Activated CD8-positive, alpha-beta memory T cell treated with anti-CD3 and anti-CD28 coated beads, Interleukin-2, amount 10 ng/mL, durations not matched to agents 7 days and 5 days (primary cell): ENCODE measurements at places on chromosomes 1 and 21. TPM values are rescaled to one million over a fixed set of nuclear protein-coding genes. Genes with fewer than 3 reads are reported as not detected.

The VWA5B1 gene
- total RNA-seq: not detected

GRCh38 chr21:34989337-34990151 is 59.6 kb downstream of the RUNX1 start:
- peak; percentile 76 for DNase-seq

The BEST4 gene
- total RNA-seq: 0.73 TPM

The TEDDM1 gene
- not detected for total RNA-seq

DNA sequence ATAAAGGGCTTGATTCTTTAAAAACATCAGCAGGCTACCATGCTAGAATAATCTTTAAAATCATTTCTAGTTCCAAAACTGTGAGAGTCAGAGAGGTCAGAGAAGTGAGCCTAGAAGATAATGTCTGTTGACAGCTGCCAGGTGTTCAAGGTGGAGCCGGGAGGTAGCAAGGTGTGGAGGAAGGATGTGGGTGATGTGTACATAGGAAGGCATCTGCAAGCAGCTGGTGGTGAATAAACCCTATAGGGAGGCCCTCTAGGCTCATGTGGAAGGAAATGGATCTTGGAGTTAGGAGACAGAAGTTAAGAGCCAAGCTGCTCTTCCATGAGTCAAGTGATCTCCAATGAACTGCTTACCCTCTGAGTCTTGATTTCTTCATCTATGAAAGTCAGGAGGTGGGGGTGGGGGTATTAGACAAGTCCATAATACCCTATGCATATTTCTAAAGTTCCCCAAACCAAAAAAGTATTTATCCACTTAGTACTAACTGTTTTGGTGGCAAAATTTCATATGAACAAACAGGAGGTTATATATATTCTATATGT is 266.3 kb downstream of the RHOU start:
- DNase-seq: no peak

- peak; percentile 26 for DNase-seq
Measured at GRCh38 chr21:46159841-46160656, 4.7 kb upstream of the FTCD start.

DNA sequence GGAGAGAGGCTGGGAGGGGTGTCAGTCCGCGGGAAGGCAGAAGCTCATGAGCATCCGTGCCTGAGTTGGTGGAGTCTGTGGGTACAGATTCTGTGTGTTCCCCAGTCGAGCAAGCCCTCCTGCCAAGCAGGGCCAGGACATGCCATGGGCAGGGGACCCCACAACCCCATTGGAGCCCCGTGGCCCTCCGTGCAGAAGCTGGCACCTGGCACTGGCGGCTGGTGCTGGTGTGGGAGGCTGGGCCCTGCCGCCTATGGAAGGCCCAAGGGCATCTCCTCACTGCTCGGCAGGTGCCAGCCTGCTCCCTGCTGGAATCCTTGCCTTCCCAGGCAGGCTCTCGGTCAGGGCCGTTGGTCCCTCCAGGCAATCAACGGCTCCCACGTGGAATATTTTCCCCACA is 73.7 kb downstream of the UBE2T start:
- no peak for DNase-seq

DNA sequence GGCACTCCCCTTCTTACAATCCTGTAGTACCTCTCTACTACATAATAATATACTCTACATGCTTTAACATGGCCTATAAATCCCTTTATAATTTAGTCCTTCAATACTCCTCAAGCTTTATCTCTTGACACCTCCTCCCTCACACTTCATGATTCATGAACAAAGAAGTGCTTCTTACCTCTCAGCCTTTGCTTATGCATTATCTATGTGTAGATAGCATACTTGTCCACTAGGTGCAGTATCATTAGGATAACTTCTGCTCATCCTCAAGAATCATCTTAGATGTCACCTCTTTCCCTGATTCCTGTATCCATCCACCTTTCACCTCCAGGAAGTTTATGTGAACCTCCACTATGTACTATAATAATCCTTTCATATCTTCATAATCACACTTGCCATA is 74.4 kb downstream of the COL24A1 start:
- no peak for DNase-seq

GRCh38 chr1:170675865-170676264 is 11.9 kb downstream of the PRRX1 start:
- DNase-seq: no peak

DNA sequence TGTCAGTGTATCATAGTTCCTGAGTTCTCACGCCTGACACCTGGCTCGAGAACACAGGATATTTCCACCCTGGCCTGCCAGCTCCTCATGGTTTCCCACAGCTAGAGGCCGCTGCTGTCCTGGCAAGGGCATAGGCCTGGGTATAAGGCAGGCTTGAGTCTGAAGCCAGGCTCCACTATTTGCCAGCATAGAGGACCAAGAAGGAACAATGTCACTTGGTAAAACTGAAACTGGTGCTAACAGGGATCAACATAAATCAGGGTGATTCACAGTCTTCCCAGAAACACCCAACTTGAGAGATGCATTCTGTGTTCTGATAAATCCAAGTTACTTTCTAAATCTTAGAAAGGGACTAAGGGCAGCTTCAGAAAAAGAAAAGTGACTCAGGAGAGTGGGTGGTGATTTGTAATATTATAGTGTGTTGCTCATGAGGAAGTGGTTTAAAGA is 6.9 kb upstream of the S100A2 start:
- peak; percentile 73 for DNase-seq

The GJC2 gene
- 1.8 TPM for total RNA-seq

The UBXN10 gene
- 1.1 TPM for total RNA-seq

DNA sequence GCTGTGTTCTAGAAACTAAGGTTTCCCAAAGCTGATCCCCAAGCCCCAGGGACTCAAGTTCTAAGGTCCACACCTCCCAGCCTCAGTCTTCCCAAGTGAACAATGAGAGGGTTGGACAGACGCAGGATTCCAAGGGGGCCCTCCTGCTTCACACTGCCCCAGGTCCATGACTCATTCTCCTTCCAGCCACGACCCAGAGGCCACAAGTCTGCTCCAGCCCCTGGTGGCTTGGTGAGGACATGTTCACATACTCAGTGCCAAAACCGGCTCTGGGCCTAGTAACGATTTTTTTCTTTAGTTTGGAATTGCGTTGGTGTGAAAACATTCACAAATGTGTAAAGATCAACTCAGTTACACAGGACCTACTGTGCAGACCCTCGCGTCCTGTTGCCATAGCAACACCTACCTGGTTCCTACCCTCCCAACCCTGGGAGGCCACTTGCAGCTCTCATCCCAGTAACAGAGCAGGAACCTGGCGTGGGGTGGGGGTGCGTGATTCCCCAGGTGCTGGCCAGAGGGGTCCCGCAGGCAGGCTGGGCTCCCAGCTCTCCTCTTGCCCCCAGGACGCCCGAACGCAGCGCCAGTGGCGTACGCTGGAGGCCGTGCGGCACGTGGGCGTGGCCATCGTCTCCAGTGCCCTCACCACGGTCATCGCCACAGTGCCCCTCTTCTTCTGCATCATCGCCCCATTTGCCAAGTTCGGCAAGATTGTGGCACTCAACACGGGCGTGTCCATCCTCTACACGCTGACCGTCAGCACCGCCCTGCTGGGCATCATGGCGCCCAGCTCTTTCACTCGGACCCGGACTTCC is 57.0 kb downstream of the DISP3 start:
- DNase-seq: no peak

DNA sequence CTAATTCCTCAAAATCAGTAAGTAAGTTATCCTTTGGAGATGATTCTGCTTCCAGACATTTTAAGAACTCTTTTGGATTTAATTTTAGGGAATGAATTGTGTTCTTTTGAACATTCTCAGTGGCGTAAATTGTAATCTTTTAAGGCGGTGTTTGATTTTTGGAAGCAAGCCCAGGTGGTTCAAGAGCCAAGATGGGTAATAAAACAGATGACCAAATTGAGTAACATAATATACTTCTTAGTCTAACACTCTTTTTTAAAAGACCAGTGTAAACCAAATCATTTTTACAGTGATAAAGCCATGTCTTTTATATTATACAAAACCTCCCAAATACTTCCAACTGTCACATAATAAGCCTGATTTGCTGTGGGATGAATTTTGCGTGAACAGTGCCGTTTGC is 133.8 kb downstream of the LRRC40 start:
- DNase-seq: no peak

DNA sequence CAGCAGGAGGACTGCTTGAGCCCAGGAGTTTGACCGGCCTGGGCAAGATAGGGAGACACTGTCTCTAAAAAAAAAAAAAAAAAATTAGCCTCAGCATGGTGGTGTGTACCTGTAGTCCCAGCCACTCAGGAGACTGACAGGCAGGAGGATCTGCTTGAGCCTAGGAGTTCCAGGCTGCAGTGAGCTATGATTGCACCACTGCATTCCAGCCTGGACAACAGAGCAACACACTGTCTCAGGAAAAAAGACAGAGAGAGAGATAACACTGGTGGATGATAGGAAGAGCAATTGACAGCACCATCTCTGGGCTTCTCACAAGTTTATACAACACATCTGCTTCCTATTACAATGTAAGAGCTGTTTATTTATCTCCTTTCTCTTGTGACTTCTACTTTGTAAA is 2.4 kb upstream of the RNU11 start:
- no peak for DNase-seq

The PROK1 gene
- not detected for total RNA-seq

GRCh38 chr1:228085287-228085951 is 2.9 kb downstream of the ARF1 start:
- DNase-seq: no peak

The CAMK2N1 gene
- total RNA-seq: 0.82 TPM

DNA sequence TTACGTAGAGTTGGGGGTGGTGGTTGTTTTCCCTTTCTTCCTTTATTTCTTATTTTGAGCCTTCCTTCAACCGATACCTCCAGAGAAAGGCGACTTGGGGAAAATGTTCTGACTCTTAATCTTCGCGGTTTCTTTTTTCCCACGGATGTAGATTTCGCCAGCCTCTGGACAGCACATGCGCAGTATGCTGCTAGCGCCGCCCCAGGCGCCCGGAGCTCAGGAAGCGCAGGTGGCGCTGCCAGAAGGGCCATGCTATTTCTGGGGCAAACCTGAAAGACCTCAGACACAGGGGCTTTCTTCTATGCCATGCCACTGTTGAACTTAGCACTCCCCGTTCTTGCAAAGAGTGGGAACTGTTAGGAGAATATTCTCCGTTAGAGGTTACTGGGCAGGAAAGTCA is 392.1 kb downstream of the KIF26B start:
- no peak for DNase-seq

- DNase-seq: no peak
Measured at GRCh38 chr1:184781941-184782340, 27.3 kb upstream of the EDEM3 start.

DNA sequence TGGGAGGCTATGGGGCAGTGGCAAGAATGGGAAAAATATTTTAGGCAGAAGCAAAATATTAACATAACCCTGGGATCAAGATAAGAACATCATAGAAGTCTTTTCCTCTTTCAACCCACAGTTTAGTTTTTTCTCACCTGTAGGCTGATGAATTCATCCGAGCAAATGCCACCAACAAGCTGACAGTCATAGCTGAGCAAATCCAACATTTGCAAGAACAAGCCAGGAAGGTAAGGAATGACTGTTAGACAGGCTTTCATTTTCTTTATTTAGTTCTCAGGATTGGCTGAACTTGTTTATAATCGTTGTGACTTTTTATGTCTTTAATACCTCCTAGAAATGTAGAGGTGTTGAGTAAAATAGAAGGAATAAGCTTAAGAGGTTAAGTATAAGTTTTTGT is 6.4 kb downstream of the C1orf50 start:
- DNase-seq: no peak
